Endodermal cell (in vitro differentiated cells): ENCODE measurements at places on chromosomes 11 and 22. TPM values are rescaled to one million over a fixed set of nuclear protein-coding genes. Genes with fewer than 3 reads are reported as not detected.

Gene STK33
- 19.6 and 22.7 TPM in 2 replicates for total RNA-seq

- DNase-seq = no peak
- H3K27me3 ChIP-seq = no peaks in the 10 kb centered on the region
- peaks cover 12% of the 10 kb centered on the region for H3K4me1 ChIP-seq
- peaks cover 40% of the 10 kb centered on the region for H3K36me3 ChIP-seq
- H3K27ac ChIP-seq = no peak overlapping the region
These were observed 78.8 kb upstream of the HORMAD2 start for GRCh38 chr22:30001459-30001858.

- no peaks in the 10 kb centered on the region for H3K36me3 ChIP-seq
- no peak for DNase-seq
- H3K27me3 ChIP-seq = no peaks in the 10 kb centered on the region
- no peak overlapping the region for H3K27ac ChIP-seq
These were observed 60.9 kb upstream of the EED start for GRCh38 chr11:86183694-86184093.

DNA sequence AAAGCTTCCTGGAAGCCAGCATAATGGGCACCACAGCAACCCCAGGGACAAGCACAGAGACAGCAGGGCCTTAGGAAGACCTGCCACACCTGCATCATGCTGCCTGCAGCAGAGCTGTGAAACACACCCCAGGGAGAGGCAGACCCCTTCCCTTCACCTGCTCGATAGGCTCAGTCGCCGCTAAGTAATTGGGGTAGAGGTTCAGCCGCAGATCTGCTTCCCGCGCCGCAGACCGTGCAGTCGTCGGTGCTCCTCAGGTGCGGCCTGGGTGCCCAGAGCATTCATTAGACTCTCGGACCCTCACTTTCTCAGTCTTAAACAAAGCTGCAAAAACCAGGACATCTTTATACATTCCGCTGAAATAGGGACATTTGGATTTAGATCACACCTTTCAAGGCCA lies 2.9 kb downstream of the DUSP18 start:
- no peaks in the 10 kb centered on the region for H3K4me1 ChIP-seq
- peaks cover 14% of the 10 kb centered on the region for H3K27me3 ChIP-seq
- no peak overlapping the region for H3K27ac ChIP-seq
- H3K36me3 ChIP-seq = peaks cover 7% of the 10 kb centered on the region
- H3K4me3 ChIP-seq = no peak overlapping the region

GRCh38 chr11:1655168-1656060 lies 25.8 kb downstream of the KRTAP5-5 start:
- H3K27me3 ChIP-seq = peaks cover 75% of the 10 kb centered on the region
- no peaks in the 10 kb centered on the region for H3K4me1 ChIP-seq
- no peaks in the 10 kb centered on the region for H3K36me3 ChIP-seq
- no peak overlapping the region for H3K27ac ChIP-seq
- H3K4me3 ChIP-seq = no peak overlapping the region
- peak; percentile 29 for DNase-seq

Gene CASP5
- not detected in 3 replicates for total RNA-seq

DNA sequence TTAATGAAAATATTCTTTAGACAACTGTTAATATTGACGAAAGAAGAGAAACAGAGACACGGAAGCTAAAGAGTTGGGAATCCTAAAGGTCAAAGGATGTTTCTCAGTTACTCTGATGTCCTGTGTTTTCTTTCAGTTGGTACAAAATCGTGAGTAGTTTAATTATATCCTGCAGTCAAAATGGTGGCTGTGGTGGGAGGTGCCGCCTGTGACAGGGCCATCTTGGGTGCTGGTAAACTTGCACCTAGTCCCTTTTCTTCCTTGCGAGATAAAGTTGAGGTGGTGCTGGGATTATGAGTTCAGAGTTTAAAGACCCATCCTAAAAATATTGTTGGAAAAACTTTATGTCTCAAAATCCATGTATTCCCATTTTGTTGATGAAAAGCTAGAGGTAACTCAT lies 2.2 kb downstream of the CECR2 start:
- H3K27me3 ChIP-seq = no peaks in the 10 kb centered on the region
- H3K4me1 ChIP-seq = no peaks in the 10 kb centered on the region
- peak overlapping the region; percentile 99 for H3K4me3 ChIP-seq
- H3K36me3 ChIP-seq = no peaks in the 10 kb centered on the region

Gene DEPDC7
- total RNA-seq = 7.2 and 7.7 TPM in 2 replicates

GRCh38 chr11:8584082-8584481 lies 9.9 kb downstream of the STK33 start:
- no peaks in the 10 kb centered on the region for H3K36me3 ChIP-seq
- no peaks in the 10 kb centered on the region for H3K27me3 ChIP-seq
- H3K4me1 ChIP-seq = peaks cover 3% of the 10 kb centered on the region
- DNase-seq = no peak
- H3K27ac ChIP-seq = no peak overlapping the region

Gene HOATZ
- 0.73 to 1.8 TPM (median 0.89 TPM) in 3 replicates for total RNA-seq

Gene ARSA
- total RNA-seq = 22.0 and 28.6 TPM in 2 replicates

Gene KDELR3
- 14.9 to 17.2 TPM (median 15.9 TPM) in 3 replicates for total RNA-seq

DNA sequence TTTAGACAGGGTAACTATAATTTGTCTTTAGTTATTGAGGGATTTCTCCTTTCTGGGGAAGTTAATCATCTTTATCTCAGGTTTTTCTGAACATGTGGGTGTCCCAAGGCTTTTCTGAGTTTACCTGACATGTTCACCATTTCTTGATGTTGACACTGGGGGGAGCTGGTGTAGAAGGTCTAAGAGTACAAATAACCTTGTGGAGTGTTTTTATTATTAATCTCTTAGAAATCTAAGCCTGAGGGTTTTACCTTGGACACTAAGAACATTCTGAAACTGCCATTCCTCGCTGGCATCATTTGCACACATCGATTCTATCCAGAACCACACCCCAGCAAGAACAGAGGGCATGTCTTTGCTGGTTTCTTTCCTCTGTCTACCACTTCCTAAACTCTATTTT lies 15.6 kb upstream of the C11orf91 start:
- H3K4me3 ChIP-seq = no peak overlapping the region
- no peaks in the 10 kb centered on the region for H3K27me3 ChIP-seq
- peaks cover 7% of the 10 kb centered on the region for H3K4me1 ChIP-seq
- no peak for DNase-seq
- peaks cover 62% of the 10 kb centered on the region for H3K36me3 ChIP-seq
- no peak overlapping the region for H3K27ac ChIP-seq

DNA sequence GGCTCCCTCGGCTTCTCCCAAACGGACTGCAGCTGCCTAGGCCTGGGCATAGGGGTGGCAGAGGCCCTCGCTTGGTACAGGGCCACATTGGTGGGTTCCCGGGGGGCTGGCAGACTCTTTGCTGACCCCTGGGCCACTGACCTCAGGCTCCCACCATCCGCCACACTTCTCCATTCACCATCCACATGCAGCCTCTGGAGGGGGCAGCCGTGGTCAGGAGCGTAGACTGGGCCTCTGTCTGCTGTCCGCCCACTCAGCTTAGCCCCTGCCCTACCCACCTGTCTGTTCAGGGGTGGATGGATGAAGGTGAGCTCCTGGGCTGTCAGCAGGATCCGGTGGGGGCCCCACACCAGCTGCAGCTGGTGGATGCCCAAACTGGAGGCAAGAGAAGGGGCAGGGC lies 45.7 kb upstream of the LRRC32 start:
- no peak for DNase-seq
- H3K36me3 ChIP-seq = no peaks in the 10 kb centered on the region
- H3K27me3 ChIP-seq = no peaks in the 10 kb centered on the region
- H3K4me1 ChIP-seq = no peaks in the 10 kb centered on the region
- no peak overlapping the region for H3K4me3 ChIP-seq

DNA sequence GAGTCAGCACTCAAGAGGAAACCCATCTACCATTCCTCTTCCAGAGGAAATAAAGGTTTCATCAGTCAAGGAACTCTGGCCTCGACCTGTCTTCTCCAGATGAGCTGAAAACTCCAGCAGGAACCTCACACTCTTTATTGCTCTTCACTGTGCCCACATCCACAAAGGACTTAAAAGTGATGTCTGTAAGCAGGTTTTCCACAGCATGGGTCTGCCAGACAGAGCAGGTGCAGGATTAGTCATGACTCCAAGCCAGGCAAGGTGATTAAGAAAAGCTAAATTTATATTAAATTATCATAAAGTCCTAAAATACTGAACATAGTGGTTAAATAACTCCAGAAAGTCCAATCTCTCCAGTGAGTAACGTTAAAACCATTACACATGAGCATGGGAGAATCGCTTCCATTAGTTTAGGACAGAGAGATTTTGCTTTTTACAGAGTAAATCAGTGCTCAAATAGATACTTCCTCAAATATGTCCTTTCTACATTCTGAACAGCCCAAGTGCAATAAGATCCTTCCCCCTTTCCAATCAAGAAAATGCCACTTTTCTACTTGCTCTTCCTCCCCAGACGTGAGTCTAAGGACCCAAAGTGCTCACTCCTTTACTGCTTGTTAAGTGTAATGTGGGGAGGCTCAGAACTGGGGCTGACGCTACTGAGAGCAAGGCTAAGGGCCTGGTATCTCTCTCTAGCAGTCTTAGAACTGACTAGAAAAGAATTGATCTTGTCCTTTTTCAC lies 10.7 kb upstream of the CKAP5 start:
- no peak overlapping the region for H3K27ac ChIP-seq
- DNase-seq = no peak
- H3K4me3 ChIP-seq = no peak overlapping the region
- peaks cover 15% of the 10 kb centered on the region for H3K27me3 ChIP-seq

- H3K4me3 ChIP-seq = no peak overlapping the region
- no peak overlapping the region for H3K27ac ChIP-seq
- H3K36me3 ChIP-seq = no peaks in the 10 kb centered on the region
These were observed 2.9 kb downstream of the MIOX start for GRCh38 chr22:50489363-50490243.
